ENCODE measurements at places on chromosomes 2 and 18.

DNA sequence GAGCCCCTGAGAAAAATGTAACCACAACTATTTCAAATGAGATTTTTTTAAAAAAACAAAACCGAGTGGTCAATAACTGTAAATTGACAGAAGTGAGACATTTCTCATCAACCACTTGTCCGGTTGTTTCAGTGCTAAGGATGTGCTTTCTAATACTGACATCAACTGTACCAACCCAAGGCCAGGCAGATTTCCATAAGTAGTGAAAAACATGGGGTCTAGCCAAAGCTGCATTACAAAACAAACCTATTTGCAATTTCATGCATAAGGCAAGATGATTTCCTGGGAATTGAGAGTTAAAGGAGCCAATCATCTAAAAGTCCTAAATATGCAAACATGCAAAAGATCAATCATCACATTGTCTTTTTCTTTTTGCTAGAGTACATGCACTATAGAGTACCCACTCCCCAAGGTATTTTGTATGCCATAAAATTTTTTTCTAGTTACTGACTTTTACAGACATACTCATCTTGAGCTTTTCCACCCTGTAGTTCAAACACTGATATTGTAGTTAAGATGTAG lies 22.6 kb downstream of the HNRNPLL start:
- no peak for DNase-seq

GRCh38 chr18:58557008-58557435 lies 71.9 kb downstream of the ALPK2 start:
- DNase-seq, result no peak

DNA sequence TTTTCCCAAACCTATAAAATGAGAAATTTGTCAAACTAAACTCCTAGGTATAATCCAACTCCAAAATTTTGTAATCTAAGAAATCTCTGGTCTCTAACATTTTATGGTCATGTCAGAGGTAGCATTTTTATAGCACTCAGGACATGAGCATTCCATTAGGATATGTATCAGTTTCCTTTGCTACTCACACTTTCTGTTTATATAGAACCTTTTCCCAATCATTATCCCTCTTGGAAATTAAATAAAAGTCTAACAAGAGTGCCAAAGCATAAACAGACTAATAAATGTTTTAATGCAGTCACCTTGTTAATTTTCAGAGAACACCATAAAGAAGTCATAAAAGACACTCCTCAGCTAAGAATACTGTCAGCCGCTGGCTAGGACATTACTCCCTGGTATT lies 300.0 kb upstream of the CWC22 start:
- DNase-seq, result no peak

DNA sequence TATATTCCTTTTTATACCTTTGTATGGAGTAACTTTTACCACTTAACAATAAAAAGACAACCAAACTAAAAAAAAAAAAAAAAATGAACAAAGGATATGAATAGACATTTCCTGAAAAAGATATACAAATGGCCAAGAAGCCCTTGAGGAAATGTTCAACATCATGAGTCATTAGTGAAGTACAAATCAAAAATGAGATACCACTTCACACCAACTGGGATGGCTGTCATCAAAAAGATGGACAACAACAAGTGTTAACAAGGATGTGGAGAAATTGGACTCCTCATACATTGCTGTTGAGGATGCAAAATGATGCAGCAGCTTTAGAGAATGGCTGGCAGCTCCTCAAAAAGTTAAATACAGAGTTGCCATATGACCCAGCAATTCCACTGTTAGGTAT lies 22.6 kb upstream of the SCYGR2 start:
- DNase-seq, result no peak

GRCh38 chr2:43075811-43076585 lies 150.4 kb downstream of the ZFP36L2 start:
- DNase-seq, result no peak

GRCh38 chr2:203451011-203451410 lies 84.1 kb downstream of the RAPH1 start:
- no peak for DNase-seq

- peak; percentile 15 for DNase-seq
Measured at GRCh38 chr18:63063171-63063570, 256.4 kb downstream of the BCL2 start.

- DNase-seq, result no peak
Measured at GRCh38 chr2:206031162-206031784, 54.7 kb downstream of the INO80D start.

DNA sequence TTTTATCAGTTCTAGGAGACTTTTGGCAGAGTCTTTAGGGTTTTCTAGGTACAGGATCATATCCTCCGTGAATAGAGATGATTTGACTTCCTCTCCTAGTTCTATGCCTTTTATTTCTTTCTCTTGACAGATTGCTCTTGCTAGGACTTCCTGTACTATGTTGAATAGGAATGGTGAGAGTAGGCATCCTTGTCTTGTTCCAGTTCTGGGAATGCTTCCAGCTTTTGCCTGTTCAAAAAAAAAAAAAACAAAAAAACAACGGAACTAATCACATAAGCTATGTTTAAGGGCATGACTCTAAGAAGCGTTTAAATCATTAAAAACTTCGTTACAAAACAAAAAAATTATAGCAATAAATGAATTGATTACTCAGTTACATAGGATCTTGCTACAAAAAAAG lies 145.7 kb downstream of the NUP35 start:
- DNase-seq, result no peak

- DNase-seq, result no peak
Measured at GRCh38 chr2:113025737-113026136, 20.5 kb downstream of the IL36A start.

GRCh38 chr18:74289137-74289536 lies 2.6 kb downstream of the CYB5A start:
- DNase-seq, result no peak

DNA sequence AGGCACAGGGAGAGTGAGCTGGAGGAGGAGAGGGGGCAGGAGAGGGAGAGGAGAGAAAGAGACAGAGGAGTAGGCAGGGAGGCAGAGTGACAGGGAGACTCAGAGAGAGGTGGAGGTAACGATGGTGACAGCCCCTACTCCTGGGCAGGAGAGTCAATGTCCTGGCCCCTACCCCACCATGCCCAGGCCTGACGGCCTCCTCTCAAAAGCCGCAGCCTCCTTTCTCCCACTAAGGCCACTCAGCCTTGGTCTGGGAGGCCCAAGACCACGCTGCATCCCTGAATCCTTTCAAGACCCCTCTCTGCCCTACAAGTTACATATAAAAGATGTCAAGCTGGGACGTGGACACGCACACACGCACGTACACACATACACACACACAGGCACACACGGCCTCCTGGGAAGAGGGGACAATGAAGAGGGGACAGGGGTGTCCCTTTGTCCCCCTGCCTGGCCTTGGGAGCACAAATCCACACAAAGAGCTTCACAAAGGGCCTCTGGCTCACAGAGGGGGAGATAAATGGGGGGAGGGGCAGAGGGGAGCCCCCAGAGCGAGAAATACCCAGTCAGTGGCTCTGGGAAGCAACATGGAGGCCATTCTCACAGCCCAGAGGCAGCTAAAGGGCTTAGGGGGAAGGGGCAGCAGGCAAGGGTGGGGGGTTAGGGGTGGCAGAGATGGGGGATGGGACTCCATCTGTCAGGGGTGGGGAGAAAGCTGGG lies 19.5 kb upstream of the TNS1 start:
- DNase-seq, result no peak

GRCh38 chr2:150548527-150548926 lies 61.1 kb upstream of the RND3 start:
- DNase-seq, result no peak

DNA sequence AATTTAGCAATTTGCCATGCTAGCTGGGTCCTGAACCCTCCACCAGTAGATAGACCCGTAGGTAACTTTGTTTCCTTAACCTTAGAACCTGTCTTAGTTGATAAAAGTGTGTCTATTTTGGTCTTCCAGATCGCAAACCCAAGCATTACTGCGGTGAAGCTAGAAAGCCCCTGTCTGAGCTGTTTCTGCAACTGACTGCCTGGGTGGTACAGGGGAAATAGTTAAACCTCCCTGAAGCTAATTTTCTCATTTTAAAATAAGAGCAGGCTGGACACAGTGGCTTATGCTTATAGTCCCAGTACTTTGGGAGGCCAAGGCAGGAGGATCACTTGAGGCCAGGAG lies 101.7 kb upstream of the MSH2 start:
- no peak for DNase-seq

DNA sequence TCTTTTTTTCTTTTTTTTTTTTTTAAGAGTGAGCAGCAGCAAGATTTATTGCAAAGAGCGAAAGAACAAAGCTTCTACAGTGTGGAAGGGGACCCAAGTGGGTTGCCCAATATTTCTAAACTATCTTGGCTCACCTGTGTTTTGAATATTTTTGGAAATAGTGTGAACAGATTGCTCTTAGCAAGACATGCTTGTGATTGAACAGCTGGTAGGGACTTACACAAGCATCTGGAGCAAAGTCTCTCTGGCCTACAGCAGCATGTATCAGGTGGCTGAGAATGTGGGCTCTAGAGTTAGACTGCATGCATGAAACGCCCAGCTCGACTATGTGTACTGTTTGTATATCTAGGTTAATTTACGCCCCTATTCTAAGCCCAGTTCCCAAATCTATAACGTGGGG lies 40.3 kb upstream of the FBXO11 start:
- DNase-seq, result no peak

- no peak for DNase-seq
Measured at GRCh38 chr2:17475286-17475685, 43.0 kb downstream of the RAD51AP2 start.

- DNase-seq, result no peak
Measured at GRCh38 chr18:64693766-64694165, 544.9 kb upstream of the LINC00305 start.

DNA sequence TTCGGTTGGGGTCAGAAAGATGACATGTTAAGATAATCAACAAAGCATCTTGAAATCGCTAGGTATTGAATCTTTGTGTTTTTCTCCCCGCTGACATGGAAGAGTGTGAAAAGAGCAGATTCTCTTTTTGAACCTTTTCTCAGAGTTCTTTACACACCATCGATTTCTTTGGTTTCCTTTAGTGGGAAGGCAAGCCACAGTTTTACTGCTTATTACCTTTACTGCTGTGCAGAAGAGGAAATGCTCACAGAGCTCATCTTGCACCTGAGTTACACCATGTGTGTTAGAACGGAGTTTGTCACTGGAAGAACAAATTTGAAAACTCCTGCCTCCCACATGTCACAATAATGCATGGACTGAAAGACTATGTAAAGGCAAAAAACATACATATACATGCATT lies 45.3 kb upstream of the PDK1 start:
- DNase-seq, result no peak

DNA sequence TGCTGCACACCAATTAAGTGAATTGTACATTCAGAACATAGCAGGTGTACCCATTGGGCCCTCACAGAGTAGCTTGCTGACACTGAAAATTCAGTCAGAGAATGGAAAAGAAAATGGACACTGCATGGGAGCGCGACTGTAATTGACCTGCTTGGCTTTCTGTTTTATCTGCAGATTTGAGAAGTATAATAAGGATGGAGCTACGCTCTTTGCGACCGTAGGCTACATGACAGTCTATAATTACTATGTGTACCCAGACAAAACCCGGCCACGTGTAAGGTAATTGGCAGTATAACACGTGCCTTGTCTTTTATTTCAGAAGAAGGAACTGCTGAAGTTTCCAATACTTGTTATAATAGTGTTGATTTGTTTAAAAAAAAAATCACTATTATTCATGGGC lies 33.5 kb upstream of the METAP1D start:
- no peak for DNase-seq

DNA sequence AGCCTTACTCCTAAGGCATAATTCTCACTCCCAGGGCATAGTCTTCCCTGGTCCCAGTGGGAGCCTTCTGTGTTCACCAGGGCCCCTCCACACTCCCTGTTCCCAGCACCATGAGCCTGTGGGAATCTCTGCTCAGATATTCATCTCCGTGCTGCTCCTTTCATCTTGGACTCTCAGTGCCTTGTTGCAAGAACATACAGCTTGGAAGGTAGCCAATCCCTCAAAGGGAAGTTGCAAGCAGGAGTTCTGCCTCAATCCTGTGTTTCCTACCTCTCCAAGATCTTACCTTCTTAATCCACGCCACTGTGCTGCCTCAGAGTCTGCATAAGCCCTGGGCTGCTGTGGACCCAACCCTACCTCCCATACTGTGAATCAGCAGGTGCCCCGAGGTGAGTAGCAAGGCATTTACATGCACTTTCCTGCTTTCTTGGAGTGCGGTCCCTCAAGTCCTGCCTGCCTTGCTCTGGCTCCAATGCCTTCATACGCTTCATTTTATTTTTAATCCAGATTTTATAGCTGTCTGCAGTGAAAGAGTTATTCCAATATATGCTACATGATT lies 413.8 kb upstream of the RAB6C start:
- DNase-seq, result no peak

GRCh38 chr2:98852932-98853331 lies 83.1 kb downstream of the CRACDL start:
- no peak for DNase-seq

DNA sequence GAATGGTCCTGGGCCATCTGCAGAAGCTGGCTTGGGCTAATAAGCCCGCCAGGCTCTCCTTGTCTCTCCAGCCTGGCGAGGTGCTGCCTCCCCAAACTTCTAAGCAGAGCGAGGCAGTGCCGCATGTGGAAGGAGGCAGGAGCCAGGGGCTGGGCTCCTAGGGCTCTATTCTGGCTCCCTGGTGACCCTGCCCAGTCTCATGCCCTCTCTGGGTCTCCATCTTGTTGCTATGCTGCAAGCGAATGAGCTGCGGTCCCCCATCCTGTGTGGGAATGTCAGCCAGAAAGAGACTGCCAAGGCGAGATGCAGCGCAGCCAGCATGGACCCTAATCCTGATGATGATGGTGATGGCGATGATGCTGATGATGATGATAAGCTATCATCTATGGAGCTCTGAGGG lies 48.7 kb downstream of the TNS1 start:
- DNase-seq, result no peak

DNA sequence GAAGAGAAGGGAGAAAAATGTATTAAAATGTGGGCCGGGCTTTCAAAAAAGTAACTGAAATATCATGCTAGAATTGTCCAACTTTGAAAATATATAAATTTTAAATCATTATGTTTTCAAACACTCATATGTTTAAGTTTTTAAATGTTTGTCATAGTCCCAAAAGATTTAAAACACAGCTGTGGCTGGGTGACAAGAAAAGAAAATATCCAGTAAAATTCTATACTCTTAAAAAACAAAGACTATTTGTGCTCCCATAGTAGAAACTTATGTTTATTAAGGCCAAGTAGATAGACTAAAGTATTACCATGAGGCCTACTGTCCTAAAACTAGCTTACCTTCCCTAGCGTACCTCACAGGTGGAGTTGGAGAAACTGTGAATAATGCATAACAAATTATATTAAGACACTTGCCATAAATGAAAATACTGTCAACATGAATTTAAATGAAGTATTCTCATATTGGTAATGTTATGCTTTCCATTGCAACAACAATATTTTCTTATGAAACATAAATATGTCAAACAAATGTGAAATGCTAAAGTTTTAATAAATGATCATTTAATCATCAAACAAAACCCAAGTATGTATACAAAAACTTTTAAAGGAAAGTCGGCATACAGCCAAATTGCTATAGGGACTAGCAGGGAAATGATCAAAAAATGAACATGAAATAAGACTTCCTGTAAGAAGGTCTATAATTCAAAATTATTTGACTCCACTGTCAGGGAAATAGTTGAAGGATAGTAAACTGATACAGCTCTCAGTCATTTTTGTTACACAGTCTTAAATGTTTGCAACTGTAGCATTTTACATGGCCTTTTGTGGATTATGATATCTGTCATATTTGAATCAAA lies 13.4 kb downstream of the MEIS1 start:
- DNase-seq, result no peak

- no peak for DNase-seq
Measured at GRCh38 chr2:28702415-28702861, 49.2 kb upstream of the PPP1CB start.
